ENCODE measurements at places on chromosomes 12 and 14. TPM values are rescaled to one million over a fixed set of nuclear protein-coding genes. Genes with fewer than 3 reads are reported as not detected.

- H3K27me3 ChIP-seq: no peaks in the 10 kb centered on the region
- no peak overlapping the region for H3K27ac ChIP-seq
- DNase-seq: no peak
- H3K4me3 ChIP-seq: no peak overlapping the region
- no peaks in the 10 kb centered on the region for H3K36me3 ChIP-seq
- H3K4me1 ChIP-seq: no peaks in the 10 kb centered on the region
Measured at GRCh38 chr12:14693116-14693515, 3.3 kb downstream of the GUCY2C start.

DNA sequence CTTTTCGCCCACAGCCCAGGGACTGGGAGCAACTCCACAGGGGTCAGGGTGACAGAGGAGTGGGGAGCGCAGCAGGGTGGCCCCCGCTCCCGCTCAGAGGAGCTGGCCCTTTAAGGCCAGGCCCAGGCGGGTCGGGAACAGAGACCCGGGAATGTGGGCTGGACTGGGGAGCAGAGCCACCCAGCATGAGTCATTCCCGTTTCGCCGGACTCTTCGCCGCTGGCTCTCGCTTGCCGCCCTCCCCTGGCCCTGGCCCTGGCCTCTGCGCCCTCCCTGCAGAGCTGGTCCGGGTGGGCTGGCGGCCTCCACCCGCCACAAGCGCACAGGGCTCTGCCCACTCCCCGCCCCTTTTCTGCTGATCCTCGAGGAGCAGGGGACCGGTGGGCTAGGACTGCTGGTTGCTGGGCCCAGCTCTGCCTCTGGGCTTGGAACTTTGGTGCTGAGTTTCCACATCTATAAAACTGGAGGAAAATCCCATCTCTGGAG lies 92.8 kb downstream of the NINJ2 start:
- DNase-seq: no peak
- peak overlapping the region; percentile 80 for H3K4me3 ChIP-seq
- peaks cover 45% of the 10 kb centered on the region for H3K4me1 ChIP-seq

GRCh38 chr14:54052696-54053385 lies 96.2 kb upstream of the BMP4 start:
- H3K27ac ChIP-seq: no peak overlapping the region
- H3K4me3 ChIP-seq: no peak overlapping the region
- DNase-seq: no peak
- H3K27me3 ChIP-seq: peaks cover 1% of the 10 kb centered on the region

DNA sequence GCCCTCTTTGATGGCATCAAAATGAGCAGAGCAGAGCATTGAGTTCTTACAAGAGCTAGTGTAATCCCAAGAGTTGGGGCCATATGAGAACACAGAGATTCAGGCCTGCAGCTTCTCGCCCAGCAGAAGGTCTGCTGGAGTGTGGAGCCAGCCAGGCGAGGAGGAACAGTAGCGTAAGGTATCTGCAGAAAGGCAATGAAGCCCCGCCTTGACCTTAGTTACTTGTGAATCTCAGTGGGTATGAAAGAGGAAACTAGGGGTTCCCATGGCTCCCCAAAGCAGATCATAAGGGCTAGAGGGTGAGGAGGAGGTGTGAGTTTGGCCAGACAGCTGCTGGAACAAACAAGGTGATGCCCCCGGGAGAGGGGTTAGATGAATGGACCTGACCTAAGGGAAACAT lies 49.4 kb downstream of the SLC8A3 start:
- H3K4me1 ChIP-seq: no peaks in the 10 kb centered on the region
- H3K27ac ChIP-seq: no peak overlapping the region
- DNase-seq: no peak
- H3K4me3 ChIP-seq: no peak overlapping the region
- H3K27me3 ChIP-seq: peaks cover 6% of the 10 kb centered on the region
- no peaks in the 10 kb centered on the region for H3K36me3 ChIP-seq

- no peak overlapping the region for H3K4me3 ChIP-seq
- DNase-seq: no peak
- no peaks in the 10 kb centered on the region for H3K36me3 ChIP-seq
- H3K4me1 ChIP-seq: no peaks in the 10 kb centered on the region
- peaks cover 14% of the 10 kb centered on the region for H3K27me3 ChIP-seq
Measured at GRCh38 chr12:54870617-54871016, 16.3 kb downstream of the MUCL1 start.

DNA sequence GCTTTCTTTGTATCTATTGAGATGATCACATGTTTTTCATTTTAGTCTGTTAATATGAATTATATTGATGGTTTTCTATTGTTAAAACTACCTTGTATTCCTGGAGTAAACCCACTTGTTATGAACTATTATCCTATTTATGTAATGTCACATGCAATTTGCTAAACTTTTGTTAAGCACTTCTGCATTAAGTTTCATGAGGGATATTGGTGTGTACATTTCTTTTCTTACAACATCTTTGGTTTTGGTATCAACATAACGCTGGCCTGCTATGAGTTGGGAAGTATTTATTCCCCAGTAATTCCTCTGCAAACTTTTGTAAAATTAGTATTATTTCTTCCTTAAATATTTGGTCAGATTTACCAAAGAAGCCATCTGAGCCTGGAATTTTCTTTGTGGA lies 46.5 kb upstream of the AMIGO2 start:
- DNase-seq: no peak
- H3K4me3 ChIP-seq: no peak overlapping the region
- peaks cover 6% of the 10 kb centered on the region for H3K36me3 ChIP-seq
- no peaks in the 10 kb centered on the region for H3K27me3 ChIP-seq

GRCh38 chr14:68548194-68549076 lies 244.4 kb downstream of the ZFP36L1 start:
- H3K27ac ChIP-seq: peak overlapping the region; percentile 91
- H3K27me3 ChIP-seq: no peaks in the 10 kb centered on the region
- H3K4me1 ChIP-seq: peaks cover 78% of the 10 kb centered on the region
- no peaks in the 10 kb centered on the region for H3K36me3 ChIP-seq

The KRT83 gene
- not detected for total RNA-seq

The CACNA1C gene
- 27.0 TPM for total RNA-seq

The RBP5 gene
- not detected for total RNA-seq

The C12orf50 gene
- total RNA-seq: not detected

The SCNN1A gene
- 1.9 TPM for total RNA-seq
